ENCODE measurements at places on chromosomes 12 and 14.

- peaks cover 24% of the 10 kb centered on the region for H3K27me3 ChIP-seq
- no peak overlapping the region for H3K27ac ChIP-seq
- H3K36me3 ChIP-seq, result no peaks in the 10 kb centered on the region
- H3K4me3 ChIP-seq, result no peak overlapping the region
- H3K4me1 ChIP-seq, result no peaks in the 10 kb centered on the region
- no peak for DNase-seq
Measured at GRCh38 chr12:110269622-110270124, 11.4 kb upstream of the ATP2A2 start.

- DNase-seq, result no peak
- H3K36me3 ChIP-seq, result no peaks in the 10 kb centered on the region
- no peaks in the 10 kb centered on the region for H3K4me1 ChIP-seq
Measured at GRCh38 chr12:109711596-109712461, 1.8 kb upstream of the FAM222A start.

DNA sequence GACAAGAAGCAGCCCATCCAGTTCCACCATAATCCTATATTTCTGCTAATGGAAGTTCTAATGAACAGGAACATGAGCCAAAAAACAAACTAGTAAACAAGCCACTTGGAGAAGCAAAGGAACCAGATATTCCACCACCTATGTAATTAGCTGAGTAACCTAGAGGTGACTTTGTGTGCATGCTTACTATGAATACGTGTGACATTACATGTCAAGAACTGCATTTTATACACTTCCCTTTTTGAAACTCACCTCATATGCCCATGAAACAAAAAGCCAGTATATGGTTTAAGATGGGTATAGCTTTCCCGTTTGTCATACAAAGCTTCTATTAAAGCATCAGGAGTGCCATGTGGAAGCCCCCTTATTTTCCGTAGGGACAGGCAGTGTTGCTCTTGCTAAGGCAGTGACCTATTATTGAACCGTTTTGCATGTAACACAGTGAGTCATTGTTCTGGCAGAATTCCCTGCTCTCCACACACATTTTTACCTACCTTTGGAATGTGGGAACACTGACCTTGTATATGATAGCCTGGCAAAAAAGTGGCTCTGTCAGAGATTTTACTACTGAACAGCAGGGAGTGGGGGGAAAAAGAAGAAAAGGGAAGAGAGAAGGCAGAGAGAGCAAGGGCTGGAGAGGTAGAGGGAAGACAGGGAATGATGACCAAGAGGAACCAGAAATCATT lies 34.8 kb upstream of the FRMD6 start:
- no peak overlapping the region for H3K27ac ChIP-seq
- no peaks in the 10 kb centered on the region for H3K36me3 ChIP-seq
- DNase-seq, result no peak
- peaks cover 4% of the 10 kb centered on the region for H3K4me1 ChIP-seq

GRCh38 chr12:84150201-84150600 lies 762.4 kb downstream of the SLC6A15 start:
- H3K4me1 ChIP-seq, result no peaks in the 10 kb centered on the region
- H3K27me3 ChIP-seq, result no peaks in the 10 kb centered on the region
- H3K4me3 ChIP-seq, result no peak overlapping the region

- peaks cover 37% of the 10 kb centered on the region for H3K27me3 ChIP-seq
- no peak overlapping the region for H3K4me3 ChIP-seq
- DNase-seq, result no peak
- no peaks in the 10 kb centered on the region for H3K36me3 ChIP-seq
- no peak overlapping the region for H3K27ac ChIP-seq
Measured at GRCh38 chr14:100620255-100621100, 33.3 kb upstream of the BEGAIN start.

DNA sequence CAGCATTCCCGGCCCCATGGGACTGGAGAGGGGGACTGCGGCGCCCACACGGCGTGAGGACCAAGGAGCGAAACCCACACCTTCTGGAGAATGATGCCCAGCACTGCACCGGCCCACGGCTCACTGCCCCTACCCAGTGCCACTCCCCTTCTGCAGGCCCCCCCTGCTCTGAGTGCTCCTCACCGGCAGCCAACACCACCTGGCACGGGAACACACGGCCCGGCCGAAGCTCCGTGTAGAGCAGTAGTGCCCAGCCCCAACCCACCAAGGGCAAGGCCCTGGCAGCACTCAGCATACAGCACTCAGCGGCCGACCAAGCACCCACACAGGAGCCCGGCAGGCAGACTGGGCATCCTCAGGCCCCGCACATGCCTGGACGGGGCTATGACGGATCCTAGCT lies 13.4 kb downstream of the BTBD6 start:
- no peaks in the 10 kb centered on the region for H3K27me3 ChIP-seq
- H3K36me3 ChIP-seq, result peaks cover 12% of the 10 kb centered on the region
- no peak overlapping the region for H3K27ac ChIP-seq
- H3K4me3 ChIP-seq, result no peak overlapping the region

- peaks cover 23% of the 10 kb centered on the region for H3K4me1 ChIP-seq
- H3K4me3 ChIP-seq, result no peak overlapping the region
- no peak for DNase-seq
- peaks cover 5% of the 10 kb centered on the region for H3K36me3 ChIP-seq
Measured at GRCh38 chr14:68576031-68576430, 216.8 kb downstream of the ZFP36L1 start.

- H3K27me3 ChIP-seq, result no peaks in the 10 kb centered on the region
- H3K36me3 ChIP-seq, result no peaks in the 10 kb centered on the region
- H3K4me1 ChIP-seq, result no peaks in the 10 kb centered on the region
- no peak overlapping the region for H3K4me3 ChIP-seq
Measured at GRCh38 chr14:36820901-36821300, 159.2 kb downstream of the PAX9 start.

- no peaks in the 10 kb centered on the region for H3K27me3 ChIP-seq
- no peak for DNase-seq
- peaks cover 31% of the 10 kb centered on the region for H3K4me1 ChIP-seq
- no peak overlapping the region for H3K27ac ChIP-seq
- H3K36me3 ChIP-seq, result peaks cover 23% of the 10 kb centered on the region
Measured at GRCh38 chr12:110367181-110367864, 36.2 kb downstream of the ANAPC7 start.

- H3K4me3 ChIP-seq, result no peak overlapping the region
- H3K27ac ChIP-seq, result no peak overlapping the region
- no peak for DNase-seq
Measured at GRCh38 chr12:122454739-122455138, 32.3 kb upstream of the CLIP1 start.

DNA sequence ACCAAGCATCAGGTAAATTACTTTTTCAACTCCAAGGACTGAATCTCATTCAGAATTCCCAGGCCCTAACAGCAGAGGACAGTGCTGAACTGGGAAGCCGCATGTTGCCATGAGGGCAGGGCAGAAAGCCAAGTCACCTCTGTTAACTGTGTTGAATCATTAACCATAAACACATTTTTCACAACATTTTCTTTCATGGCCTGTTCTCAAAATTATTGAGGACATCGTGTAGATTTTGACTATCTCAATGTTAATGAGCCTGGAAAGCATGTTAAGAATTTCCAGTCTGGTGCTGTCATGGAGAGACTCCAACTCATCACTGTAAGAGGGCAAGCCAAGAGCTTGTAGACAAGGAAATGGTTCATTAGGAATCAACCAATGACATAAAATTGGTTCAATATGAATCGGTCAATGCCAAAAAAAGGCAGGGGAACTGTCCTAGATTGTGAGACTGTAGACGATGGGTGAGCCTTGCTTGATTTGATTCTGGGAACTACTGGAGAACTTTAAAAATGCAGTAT lies 33.7 kb downstream of the CPM start:
- H3K27me3 ChIP-seq, result no peaks in the 10 kb centered on the region
- H3K4me1 ChIP-seq, result peaks cover 67% of the 10 kb centered on the region
- no peak overlapping the region for H3K27ac ChIP-seq
- no peak for DNase-seq

DNA sequence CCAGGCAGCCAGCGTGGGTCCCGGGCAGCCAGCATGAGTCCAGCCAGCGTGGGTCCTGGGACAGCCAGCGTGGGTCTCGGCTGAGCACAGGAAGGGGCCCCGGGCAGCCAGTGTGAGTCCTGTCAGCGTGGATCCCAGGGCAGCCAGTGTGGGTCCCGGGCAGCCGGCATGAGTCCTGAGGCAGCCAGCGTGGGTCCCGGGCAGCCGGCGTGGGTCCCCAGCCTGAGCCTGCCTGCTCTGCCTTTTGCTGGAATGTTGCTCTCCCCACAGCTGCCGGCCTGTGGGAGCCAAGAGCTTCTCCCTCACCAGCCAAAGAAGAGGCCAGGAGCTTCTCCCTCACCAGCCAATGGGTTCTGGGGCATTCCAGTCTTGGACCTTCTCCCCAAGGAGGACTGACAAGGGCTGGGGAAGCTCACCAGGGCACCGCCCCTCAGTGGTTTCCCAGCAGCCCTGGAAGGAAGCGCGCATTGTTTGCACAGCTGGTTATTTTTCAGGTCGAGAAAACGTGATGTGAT lies 15.0 kb upstream of the RFLNA start:
- DNase-seq, result no peak
- peaks cover 5% of the 10 kb centered on the region for H3K4me1 ChIP-seq
- H3K27me3 ChIP-seq, result peaks cover 56% of the 10 kb centered on the region
- H3K4me3 ChIP-seq, result no peak overlapping the region
- peaks cover 7% of the 10 kb centered on the region for H3K36me3 ChIP-seq
- H3K27ac ChIP-seq, result no peak overlapping the region

DNA sequence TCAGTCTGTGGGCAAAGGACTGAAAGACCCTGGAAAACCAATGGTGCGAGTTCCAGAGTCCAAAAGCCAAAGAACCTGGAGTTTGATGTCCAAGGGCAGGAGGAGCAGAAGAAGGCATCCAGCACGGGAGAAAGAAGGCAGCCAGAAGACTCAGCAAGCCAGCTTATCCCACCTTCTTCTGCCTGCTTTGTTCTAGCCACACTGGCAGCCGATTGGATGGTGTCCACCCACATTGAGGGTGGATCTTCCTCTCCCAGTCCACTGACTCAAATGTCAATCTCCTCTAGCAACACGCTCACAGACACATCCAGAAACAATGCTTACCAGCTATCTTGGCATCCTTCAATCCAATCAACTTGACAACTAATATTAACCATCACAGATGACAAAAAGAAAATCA lies 57.2 kb upstream of the CAPRIN2 start:
- no peak overlapping the region for H3K4me3 ChIP-seq
- H3K27me3 ChIP-seq, result peaks cover 15% of the 10 kb centered on the region
- DNase-seq, result no peak

All from stimulated activated naive B cell treated with anti-CD40 and anti-IgM and Interleukin-4, amounts not matched to agents 10 μg/mL and 1 μg/mL and 100 μg/mL, for 72 hours (primary cell).